ENCODE measurements at places on chromosomes 5 and 9.

DNA sequence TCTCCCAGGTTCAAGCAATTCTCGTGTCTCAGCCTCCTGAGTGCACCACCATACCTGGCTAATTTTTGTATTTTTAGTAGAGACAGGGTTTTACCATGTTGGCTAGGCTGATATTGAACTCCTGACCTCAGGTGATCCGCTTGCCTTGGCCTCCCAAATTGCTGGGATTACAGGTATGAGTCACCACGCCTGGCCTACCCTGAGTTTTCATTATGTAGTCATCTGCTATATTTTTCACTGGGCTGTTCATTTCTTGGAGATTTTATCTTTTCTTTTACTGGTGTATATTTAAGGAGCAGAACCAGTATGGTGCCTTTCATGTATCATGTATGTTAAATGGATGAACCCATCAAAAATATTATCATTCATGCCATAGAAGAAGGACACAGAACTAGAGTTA, 377.0 kb upstream of the ACTBL2 start:
- no peak for DNase-seq

GRCh38 chr5:173514661-173515060, 101.8 kb downstream of the BOD1 start:
- no peak for DNase-seq

- DNase-seq = no peak
These were observed 164.4 kb downstream of the TLR4 start for GRCh38 chr9:117868594-117868993.

GRCh38 chr5:168580227-168580508, 1.0 kb upstream of the PANK3 start:
- DNase-seq = no peak

DNA sequence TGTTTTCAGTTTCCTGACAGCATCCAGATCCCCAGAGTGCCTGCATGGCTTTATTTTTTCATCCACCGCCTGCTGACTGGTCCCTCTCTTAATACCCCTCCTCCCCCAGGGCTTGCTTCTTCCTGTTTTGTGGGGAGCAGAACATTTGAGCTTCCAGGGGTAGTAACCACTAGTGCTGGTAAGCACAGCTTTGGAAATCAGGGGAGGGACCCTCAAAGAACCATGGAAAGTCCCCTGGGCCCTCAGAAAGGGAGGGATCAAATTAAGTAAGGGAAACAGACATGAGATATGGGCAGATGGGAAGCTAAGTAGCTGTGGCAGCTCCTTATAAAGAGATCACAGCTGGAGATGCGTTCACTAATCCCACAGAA, 26.8 kb downstream of the GRIA1 start:
- no peak for DNase-seq

- peak; percentile 58 for DNase-seq
These were observed 11.8 kb downstream of the BRD3 start for GRCh38 chr9:134055981-134056461.

DNA sequence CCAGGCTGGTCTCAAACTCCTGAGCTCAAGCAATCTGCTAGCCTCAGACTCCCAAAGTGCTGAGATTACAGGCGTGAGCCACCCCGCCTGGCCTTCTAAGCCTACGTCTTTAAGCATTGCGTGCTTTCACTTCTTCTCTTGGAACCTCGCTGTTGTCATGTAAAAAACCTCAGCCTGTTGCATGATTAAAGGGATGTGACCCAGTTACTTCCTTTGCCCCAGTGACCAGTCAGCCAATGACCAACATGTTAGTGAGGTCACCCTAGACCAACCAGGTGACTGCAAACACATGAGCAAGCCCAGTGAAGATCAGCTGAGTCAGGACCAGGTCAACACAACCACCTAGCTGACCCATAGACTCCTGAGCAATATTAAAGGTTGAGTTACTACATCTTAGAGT, 10.5 kb downstream of the KIF4B start:
- no peak for DNase-seq

DNA sequence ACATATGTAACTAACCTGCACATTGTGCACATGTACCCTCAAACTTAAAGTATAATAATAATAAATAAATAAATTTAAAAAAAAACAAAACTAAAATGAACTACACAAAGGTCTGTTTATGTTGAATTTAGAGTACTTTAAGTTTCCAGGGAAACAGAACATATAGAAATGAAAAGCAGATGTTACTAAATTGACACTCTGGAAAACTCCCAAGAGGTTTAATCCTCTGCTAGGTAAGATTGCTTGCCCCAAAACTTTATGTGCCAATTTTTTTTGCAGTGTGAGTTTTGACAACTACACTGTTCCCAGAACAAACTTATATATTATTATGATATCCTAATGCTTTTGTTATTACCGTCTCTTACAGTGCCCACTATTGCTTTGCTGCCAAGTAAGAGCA, 134.3 kb upstream of the MRPS30 start:
- no peak for DNase-seq

GRCh38 chr5:79990205-79990597, 861 bp downstream of the MTX3 start:
- DNase-seq = no peak

- no peak for DNase-seq
These were observed 54.4 kb downstream of the ATPSCKMT start for GRCh38 chr5:10195301-10195700.

- no peak for DNase-seq
These were observed 26.8 kb downstream of the AMBP start for GRCh38 chr9:114051281-114051680.

Data from muscle of arm (tissue), 14 donors.